ENCODE measurements at places on chromosomes 2 and 18. TPM values are rescaled to one million over a fixed set of nuclear protein-coding genes. Genes with fewer than 3 reads are reported as not detected.

- DNase-seq: no peak
Measured at GRCh38 chr2:10038716-10039115, 4.6 kb upstream of the KLF11 start.

- DNase-seq: no peak
Measured at GRCh38 chr2:231563378-231563961, 29.2 kb upstream of the TEX44 start.

DNA sequence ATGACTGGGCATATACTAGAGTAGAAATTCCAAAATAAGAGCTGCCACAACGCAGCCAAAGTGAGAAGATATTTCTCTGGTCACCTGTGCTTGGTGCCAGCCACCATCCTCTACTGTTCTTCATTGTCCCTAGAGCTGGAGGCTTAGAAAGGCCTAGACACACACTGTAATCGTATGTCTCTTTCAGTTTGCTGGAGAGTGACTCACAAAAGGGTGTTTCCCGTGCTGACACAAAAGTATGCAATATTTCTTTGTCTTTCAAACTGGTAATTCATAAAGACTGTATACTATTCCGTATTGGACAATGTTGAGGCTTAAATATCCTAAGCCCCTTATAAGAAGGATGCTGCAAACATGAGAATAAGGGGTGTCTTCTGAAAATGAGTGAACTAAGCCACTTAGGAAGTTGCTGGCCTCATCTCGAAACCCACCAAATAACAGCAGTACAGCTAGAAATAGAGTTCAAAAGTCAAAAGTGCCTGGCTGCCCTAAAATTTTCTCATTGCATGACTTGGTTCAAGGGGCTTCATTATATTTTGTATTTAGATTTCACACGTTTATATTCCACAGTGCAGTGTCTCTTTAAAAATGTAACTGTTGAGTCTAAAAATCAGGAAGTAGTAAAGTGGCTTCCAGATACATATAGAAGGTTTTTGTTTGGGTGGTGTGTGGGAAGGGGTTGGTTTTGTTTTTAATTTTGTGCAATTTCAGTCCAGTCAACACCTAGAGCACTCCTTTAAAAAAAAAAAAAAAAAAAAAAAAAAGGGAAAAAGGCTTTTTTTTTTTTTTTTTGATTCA lies 601.1 kb downstream of the ARHGAP15 start:
- DNase-seq: no peak

DNA sequence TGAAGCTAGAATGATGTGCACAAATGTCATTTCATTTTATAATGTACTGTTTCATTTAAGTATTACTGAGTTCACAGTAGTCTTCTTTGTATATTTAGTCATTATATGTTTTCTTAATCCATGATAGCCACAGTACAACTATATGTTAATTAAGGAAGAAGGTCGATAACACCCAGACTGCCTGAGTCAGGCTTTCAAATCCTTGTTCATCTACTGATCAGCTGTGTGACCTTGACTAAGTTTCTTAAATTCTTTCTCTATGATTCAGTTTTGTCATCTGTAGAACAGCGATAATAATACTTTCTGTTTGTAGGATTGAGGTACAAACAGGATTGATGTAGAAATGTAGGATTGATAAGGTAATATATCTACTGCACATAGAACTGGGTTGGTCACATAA lies 5.4 kb downstream of the GCC2 start:
- no peak for DNase-seq

- DNase-seq: no peak
Measured at GRCh38 chr18:24982831-24983230, 369.1 kb downstream of the ZNF521 start.

DNA sequence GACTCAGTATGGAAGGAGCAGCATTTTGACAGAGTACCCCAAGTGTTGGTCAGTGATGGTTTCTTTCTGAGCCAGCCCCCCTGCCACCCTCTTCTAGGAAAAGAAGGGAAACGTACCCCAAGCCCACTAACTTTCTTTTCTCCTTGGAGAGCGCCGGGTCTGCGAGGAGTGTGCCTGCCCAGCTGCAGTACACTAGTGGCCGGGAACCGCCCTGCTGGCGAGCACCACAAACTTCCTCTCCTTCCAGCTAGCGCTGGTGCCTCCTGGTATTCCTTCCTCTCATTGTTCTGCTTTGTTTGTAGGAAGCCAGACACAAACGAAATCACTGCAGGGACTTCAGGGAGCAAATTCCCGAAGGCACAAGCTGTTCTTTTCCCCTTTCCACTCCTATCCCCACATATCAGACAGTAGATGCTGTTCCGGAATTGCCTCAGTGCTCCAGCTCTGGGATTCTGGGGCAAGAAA lies 1.8 kb downstream of the CCDC85A start:
- peak; percentile 81 for DNase-seq

GRCh38 chr2:238380785-238381184 lies 45.9 kb upstream of the ASB1 start:
- DNase-seq: no peak

- no peak for DNase-seq
Measured at GRCh38 chr2:101473911-101474701, 806 bp downstream of the RFX8 start.

DNA sequence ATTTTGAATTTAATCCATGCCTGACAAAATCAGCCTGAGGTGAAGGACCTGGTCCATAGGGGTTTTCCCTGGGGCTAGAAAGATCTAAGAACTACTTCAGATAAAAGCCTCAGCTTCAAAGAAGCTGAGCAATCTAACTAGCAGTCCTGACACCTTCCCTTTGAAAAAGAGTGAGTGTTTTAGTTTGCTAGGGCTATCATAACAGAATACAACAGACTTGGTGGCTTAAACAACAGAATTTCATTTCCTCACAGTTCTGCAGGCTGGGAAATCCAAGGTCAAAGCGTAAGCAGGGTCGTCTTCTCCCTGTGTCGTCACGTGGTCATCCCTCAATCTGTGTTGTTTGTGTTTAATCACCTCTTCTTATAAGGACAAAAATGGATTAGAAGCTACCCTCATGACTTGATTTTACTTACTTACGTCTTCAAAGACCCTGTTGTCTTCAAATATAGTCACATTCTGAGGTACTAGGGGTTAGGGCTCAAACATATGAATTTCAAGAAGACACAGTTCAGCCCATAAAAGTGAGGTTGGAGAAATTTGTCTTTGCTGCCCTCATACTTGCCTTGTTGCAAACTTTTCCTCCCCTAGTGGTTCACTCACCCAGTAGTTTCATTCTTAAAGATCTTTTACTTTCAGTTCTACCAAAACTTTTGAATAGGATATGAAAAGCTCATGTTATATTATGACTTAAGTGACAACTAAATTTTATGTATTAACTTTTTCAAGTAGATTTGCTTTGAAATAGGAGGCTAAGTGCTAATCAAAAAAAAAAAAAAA lies 673.8 kb downstream of the ARHGAP15 start:
- no peak for DNase-seq

DNA sequence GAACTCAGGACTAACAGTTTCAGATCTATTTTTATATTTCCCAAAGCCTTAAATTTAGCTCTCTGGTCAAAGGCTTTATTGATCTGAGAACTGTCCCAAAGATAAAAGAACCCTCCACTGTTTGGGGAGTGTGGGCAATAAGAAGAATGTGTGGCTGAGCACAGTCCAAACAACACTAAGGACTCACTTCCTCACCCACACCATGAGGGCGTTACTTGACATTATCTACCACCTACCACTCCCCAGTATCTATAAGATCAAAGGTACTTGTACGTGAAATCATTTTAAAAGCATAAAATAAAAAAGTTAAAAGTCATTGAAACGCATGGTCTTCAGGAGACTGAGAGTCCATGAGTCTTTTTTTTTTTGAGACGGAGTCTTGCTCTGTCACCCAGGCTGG lies 54.6 kb upstream of the NFU1 start:
- DNase-seq: no peak

DNA sequence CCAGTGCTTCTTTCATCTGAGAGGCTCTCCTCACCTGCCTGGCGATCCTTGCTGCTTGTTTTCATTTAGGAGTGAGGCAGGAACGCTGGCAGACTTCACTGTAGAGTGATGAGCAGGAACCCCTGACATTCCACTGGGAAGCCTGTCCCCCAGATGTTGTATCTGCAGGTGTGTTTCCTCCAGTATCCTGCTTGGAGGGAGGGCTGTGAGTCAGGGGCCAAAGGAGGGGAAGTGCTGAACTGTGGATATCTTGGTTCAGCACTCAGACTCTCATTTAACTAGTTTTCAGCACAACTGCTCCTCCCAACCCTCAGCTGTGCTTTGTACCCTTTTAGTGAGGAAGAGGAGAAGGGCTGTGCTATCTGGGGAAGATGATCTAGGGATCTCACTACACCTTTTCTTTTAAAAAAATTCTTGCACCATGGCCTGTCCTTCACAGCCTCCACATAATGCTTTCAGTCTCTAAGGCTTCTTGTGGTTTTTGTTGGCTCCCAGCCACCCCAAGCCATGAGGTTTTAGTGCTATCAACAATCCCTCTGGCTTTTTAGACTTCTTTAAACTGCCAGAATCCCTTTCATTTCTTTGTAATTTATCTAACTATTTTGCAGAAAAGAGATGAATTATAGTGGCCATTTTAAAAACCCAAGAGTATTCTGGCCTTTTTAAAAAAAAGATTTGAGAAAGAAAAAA lies 11.2 kb downstream of the ANKAR start:
- DNase-seq: no peak

- DNase-seq: no peak
Measured at GRCh38 chr2:232871418-232871834, 1.4 kb downstream of the SNORC start.

- no peak for DNase-seq
Measured at GRCh38 chr2:33392366-33392765, 84.1 kb upstream of the RASGRP3 start.

DNA sequence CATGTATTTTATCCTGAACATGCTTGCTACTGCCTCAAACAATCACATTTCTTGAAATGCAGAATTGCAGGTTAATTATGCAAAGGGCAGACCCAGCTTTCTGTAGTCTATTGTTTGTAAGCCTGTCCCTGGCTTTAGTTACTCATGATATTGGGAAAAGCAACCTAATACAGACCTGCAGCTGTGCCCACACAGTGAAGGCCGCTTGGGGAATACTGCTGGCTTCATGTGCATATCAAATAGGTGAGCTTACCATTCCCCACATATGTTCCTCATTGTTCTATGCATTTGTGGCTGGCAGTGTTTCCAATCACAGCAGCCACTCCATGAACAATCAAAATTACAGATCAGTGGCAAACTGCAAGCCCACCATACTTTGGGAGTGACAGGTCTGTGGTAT lies 186.3 kb downstream of the TMEM163 start:
- DNase-seq: no peak

GRCh38 chr2:10208736-10209135 lies 86.2 kb downstream of the RRM2 start:
- DNase-seq: no peak

REEP1 gene
- total RNA-seq: 73.5 TPM

LHCGR gene
- total RNA-seq: 3.0 TPM

LYPD6B gene
- not detected for total RNA-seq

SDC1 gene
- 0.33 TPM for total RNA-seq

STARD6 gene
- not detected for total RNA-seq

CD8A gene
- 0.83 TPM for total RNA-seq

Data from esophagus muscularis mucosa (tissue), 4 donors.